ENCODE measurements at places on chromosomes 1 and 21.

- DNase-seq: no peak
These were observed 85.5 kb downstream of the PIK3CD start for GRCh38 chr1:9737057-9737456.

GRCh38 chr1:223207293-223208066 is 64.4 kb upstream of the TLR5 start:
- no peak for DNase-seq

- no peak for DNase-seq
These were observed 64.6 kb upstream of the AK4 start for GRCh38 chr1:65083263-65083896.

- DNase-seq: no peak
These were observed 3.7 kb downstream of the RAB25 start for GRCh38 chr1:156064615-156065014.

DNA sequence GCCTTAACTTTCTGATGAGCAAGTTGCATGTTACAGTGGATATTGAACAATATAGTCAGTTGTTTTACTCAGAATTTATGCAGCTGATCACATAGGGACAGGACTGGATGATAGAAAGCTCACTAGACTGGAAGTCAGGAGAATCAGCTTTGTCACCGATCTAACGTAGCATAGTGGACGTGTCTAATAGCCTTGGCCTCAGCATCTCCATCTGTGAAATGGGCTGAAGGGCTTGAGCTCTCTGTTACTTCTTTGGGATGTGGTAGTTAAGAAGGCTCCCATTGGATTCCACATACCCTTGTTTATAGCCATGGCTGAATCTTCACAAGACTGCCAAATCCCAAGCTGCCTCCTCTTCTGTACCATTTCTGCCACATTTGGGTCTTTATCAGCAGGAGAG is 190.6 kb downstream of the GRIK1 start:
- no peak for DNase-seq

GRCh38 chr1:248828845-248829244 is 3.1 kb upstream of the SH3BP5L start:
- peak; percentile 46 for DNase-seq

DNA sequence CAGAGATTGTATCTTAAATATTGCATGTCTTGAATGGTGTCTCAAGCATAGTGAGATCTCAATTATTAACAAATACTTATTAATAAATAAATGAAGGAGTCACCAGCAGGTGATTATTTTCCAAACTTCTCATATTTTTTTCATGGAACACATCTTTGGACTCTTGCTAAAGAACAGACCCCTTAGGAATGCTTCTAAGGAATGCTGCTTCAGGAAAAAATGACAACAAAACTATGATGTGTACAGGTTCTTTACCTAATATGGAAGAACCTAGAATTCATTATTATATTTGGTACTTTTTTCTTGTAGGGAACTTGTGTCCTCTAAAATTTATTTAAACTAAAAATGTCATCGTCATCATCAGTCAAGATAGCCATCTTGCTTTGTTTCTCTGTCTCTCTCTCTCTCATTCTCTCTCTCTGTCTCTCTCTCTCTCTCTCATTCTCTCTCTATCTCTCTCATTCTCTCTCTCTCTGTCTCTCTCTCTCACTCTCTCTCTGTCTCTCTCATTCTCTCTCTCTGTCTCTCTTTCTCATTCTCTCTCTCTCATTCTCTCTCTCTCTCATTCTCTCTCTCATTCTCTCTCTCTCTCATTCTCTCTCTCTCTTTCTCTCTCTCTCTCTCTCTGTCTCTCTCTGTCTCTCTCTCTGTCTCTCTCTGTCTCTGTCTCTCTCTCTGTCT is 63.0 kb upstream of the ETS2 start:
- no peak for DNase-seq

DNA sequence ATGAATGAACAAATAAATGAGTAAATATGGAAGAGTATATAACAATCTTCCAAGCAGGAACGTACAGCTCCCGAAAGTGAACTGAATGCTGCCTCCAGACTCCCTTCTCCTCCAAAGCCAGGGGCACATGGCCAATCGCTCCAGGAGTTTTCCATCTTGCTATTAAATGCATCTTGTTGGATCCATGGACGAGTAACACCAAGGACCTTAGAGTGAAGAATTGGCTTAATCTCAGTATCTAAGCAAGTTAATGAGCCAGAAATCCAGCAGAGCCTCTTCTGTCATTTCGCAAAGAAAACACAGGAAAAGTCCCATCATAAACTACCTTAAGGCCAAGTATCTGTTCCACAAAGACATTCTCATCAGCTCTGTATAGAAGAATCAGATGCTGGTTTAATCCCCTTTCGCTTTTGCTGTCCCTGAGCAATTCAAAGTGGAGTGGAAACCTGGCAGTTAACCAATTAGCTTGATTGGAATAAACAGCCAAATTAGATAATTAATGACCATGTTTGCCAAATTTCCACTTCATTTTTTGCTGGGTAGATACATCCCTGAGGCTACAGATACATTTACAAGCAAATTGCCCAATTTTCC is 116.0 kb downstream of the MIS18A start:
- DNase-seq: no peak

GRCh38 chr1:210438928-210439841 is 110.5 kb downstream of the HHAT start:
- DNase-seq: peak; percentile 83

DNA sequence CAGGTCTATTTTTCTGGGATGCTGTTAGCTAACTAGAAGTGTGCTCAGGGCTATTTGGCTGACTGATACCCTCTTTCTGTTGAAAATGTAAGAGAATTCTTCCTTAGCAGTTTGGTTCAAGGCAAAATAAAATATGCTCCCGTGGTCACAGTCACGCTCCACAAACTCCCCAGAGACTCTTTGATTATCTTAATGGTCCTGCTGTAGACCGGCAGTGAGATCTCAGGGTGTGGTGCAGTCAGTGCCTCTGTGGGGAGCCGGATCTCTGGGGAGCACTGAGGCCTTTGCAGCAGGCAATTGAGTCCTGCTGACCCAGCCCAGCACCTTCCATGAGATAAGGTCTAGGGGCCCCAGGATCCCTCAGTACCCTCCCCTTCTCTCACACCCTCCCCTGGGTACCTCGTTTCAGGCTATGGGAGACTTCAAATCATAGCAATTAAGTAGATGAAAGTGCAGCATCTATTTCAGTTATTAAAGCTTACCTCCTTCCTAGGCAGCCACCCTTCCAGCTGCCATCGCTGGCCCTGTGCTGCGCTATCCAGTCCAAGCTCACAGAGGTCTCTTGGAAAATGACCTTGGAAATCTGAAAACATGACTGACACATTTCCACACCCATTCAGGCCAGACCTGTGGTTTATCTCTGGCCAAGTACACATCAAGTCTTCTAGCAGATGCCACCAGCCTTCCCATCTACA is 98.1 kb downstream of the SEC16B start:
- DNase-seq: no peak

GRCh38 chr1:201724766-201725118 is 104.2 kb upstream of the IPO9 start:
- no peak for DNase-seq

- DNase-seq: no peak
These were observed 1009.9 kb downstream of the ADGRL2 start for GRCh38 chr1:82810601-82811000.

DNA sequence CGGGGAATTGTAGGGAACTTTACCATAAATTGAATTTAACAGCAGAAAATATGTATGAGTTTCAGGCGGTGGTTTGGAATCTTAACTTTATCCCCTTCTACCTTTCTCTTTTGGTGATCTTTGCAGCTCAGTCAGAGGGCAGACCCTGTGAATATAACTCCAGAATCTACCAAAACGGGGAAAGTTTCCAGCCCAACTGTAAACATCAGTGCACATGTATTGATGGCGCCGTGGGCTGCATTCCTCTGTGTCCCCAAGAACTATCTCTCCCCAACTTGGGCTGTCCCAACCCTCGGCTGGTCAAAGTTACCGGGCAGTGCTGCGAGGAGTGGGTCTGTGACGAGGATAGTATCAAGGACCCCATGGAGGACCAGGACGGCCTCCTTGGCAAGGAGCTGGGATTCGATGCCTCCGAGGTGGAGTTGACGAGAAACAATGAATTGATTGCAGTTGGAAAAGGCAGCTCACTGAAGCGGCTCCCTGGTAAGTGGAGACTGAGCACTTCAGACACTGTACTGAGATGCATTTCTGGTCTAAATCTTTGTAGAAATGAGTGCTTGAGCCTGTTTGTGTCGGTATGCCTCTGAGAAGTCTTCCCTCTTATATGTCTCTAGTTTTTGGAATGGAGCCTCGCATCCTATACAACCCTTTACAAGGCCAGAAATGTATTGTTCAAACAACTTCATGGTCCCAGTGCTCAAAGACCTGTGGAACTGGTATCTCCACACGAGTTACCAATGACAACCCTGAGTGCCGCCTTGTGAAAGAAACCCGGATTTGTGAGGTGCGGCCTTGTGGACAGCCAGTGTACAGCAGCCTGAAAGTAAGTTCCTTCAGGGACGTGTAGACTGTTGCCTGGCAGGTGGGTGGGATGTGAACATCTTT is 1.5 kb downstream of the CCN1 start:
- no peak for DNase-seq

DNA sequence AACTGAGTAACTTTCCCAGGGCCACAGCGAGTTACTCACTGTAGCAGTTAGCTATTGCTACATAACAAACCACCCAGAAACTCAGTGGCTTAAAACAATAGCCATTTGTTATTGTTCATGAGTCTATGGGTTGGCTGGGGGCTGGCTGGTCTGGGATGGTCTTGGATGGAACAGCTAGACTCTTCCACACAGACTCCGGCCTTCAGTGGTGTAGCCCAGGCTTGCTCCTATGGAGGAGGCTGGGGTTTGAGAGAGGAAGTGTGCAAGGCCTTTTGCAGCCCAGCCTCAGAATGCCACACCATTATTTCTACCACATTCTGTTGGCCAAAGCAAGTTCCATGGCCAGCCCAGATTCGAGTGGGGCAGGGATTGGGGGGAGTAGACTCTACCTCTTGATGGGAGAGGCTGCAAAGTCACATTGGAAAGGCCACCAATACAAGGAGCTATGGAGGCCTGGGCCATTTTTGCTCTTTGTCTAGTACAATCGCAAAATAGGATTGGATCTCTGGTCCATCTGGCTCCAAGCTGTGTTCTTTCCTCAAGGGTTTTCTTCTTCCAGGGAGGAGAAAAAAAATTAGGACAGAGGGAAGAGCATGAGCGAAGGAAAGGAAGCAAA is 37.5 kb upstream of the TTC22 start:
- no peak for DNase-seq

DNA sequence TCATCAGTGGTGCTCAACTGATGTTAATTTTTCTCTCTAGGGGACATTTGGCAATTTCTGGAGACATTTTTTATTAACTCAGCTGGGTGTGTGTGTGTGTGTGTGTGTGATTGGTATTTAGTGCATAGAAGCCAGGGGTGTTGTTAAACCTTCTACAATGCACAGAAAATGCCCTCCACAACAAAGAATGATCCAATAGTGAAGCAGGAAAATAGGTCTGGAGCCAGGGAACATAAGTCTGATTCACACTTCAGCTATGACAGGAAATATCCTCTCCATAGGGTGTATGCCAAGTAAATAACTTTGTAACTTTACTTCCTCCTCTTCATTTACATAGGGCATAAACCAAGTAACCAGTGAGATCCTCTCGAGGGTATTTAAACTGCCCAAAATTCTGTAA is 25.1 kb upstream of the TMEM61 start:
- DNase-seq: no peak

GRCh38 chr1:160069460-160070231 is at the start of gene KCNJ10:
KCNJ10 (minus strand) TSS chr1:160070160; CDS start chr1:160042532, 27,628 bp downstream.
- DNase-seq: no peak

DNA sequence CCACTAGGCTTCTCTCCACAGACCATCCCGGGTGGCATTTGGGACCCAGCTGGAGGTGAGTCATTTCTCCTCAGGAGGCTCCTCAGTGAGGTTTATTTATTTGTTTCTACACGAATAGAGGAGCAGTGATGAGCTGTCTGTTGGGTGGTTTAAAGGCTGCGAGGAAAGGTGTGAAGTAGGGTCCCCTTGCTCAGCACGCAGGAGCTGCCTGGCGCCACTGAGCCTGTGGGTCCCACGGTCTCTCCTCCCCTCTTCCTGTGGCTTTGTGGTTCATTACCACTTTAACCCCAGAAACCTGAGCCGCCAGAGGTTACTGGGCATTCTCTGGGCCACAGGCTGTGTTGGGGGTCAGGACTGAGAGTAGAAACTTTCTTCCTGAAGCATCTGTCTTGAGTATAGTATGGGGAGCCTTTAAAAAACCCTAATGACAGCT is 39.9 kb downstream of the IL6R start:
- DNase-seq: peak; percentile 78

- DNase-seq: peak; percentile 86
These were observed 37.1 kb upstream of the EPB41 start for GRCh38 chr1:28877132-28877781.

DNA sequence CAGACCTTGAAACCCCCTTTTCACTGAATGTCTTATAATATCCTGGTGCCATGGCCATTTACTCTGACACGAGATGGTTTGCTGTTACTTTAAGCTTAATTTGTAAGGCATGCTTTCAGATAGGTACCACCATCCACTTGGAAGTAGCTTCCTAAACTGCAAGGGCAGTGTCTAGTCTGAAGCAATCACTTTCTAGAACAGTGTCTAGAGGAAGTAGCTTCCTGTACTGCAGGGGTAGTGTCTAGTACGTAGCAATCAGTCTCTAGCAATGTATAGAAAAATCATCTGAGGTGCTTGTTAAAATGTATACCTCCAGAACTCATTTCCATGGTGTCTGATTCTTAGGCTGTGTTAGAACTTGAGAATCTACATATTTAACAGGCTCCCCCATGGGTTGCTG is 42.5 kb downstream of the ZBTB40 start:
- no peak for DNase-seq

DNA sequence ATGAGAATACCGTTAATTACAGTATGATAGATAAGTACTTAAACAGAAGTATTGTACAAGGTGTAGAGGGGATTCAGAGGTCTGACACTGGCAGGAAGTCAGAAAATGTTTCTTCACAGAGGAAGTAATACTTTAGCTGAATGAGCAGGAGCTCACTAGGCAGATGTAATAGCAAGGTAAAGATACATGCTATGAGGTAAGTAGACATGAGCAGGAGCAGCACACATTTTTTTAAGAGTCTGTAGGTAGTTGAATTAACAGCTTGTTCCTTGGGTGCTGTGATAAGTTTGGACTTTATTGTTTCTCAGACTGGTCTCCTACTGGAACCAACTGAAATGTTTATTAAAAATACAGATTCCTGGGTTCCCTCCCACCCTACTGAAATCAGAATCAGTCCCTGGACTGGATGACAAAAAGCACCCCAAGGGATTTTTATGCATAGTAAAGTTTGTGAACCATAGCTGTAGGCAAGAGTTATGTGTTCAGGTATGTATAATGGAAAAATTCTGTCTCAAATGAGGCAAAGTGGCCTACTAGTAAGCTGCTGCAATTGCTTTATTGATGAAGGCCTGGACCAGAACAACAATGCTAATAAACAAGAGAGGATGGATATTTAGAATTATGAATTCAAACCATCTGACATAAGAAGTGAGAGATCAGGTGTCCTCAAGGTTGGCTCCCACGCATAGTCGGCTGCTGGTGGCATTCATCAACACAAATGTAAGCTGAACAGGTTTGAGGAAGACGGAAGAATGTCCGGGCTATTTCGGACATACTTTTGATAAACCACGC is 902 bp downstream of the AP4B1 start:
- no peak for DNase-seq
